Stimulated activated CD4-positive, alpha-beta T cell treated with anti-CD3 and anti-CD28 coated beads, Interleukin-12 subunit alpha, Interleukin-12 subunit beta, amount 100 ng/mL, for 24 hours (primary cell): ENCODE measurements at places on chromosomes 3 and 15.
A peak's percentile ranks its signal among the peaks of the same experiment; 100 is the strongest.

GRCh38 chr15:57525581-57525980 lies 66.1 kb upstream of the MYZAP start:
- DNase-seq, result no peak

GRCh38 chr3:6528951-6529350 lies 332.0 kb upstream of the GRM7 start:
- no peak for DNase-seq

DNA sequence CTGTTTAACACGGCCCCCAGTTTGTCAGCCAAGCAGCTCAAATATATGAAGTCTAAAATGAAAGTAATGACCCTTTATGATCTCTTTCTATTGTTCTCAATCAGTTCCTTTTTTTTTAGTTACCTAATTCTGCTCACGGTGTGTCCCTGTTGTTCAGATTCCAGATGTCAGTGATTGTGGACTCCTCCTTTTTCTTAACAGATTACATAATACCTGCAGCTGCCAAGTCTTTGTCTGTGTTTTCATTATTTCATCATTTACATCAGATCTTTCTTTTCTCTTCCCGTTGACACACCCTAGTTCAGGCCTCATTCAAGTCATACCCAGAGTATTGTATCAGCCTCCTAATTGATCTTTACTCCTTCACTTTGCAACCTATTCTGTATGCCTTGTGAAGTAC lies 56.1 kb upstream of the SKIL start:
- no peak for DNase-seq

DNA sequence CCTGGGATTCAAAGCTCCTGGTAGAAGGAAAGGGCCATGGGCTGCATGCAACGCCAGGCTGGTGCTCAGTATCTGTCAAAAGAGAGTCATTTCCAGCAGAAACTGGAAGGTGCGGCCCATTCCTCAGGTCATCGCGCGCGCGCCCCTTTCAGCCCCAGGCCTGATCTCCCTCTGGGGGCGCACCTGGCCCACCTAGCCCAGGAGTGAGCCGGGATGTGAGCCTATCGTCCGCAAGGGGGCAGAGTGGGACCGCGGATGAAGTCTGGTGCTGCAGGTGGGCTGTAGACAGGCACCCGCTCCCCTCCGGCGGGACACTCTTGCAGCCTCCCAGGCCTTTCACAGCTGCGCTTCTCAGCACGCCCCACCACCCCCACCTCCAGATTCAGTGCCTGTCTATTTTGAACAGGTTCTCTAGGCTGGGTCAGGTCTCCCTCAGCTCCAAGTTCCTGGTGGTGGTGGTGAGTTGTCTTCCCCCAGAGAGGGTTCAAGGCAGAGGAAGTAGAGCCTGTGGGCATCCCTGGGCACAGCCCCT lies 5.8 kb upstream of the RPL29 start:
- DNase-seq, result peak; percentile 70

GRCh38 chr15:80934761-80935221 lies 54.8 kb downstream of the MESD start:
- DNase-seq, result no peak

DNA sequence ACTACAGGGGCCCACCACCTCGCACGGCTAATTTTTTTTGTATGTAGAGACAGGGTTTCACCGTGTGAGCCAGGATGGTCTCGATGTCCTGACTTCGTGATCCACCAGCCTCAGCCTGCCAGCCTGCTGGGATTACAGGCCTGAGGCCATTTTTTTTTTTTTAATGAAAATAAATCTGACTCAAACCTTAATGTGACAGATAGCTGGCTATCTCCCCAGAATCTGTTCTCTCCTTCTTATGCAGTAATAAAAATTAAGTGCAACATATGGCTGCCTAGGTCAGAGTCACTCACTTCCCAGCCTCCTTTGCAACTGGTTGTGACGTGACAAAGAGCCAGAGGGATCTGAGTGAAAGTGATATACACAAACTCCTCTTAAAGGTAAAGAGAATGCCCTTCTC lies 53.0 kb downstream of the ZNF148 start:
- DNase-seq, result no peak
